Left lung (tissue), 14 donors: ENCODE measurements at places on chromosomes 6 and 20. TPM values are rescaled to one million over a fixed set of nuclear protein-coding genes. Genes with fewer than 3 reads are reported as not detected.

The OR2H2 gene
- 0.21 TPM for polyA plus RNA-seq

The PPIL6 gene
- polyA plus RNA-seq = 8.9 TPM

The BPIFA1 gene
- polyA plus RNA-seq = not detected

The HLA-B gene
- polyA plus RNA-seq = 364 TPM

The TMC2 gene
- 0.27 TPM for polyA plus RNA-seq

The R3HDML gene
- polyA plus RNA-seq = not detected

The ITPR3 gene
- 70.8 TPM for polyA plus RNA-seq

The SIRPG gene
- 0.23 TPM for polyA plus RNA-seq

The PRSS16 gene
- 3.8 TPM for polyA plus RNA-seq

The KCNB1 gene
- polyA plus RNA-seq = 0.66 TPM

The ABHD16B gene
- polyA plus RNA-seq = not detected

The MATN4 gene
- polyA plus RNA-seq = 0.11 TPM

The CFAP61 gene
- polyA plus RNA-seq = 3.1 TPM

The CCN6 gene
- polyA plus RNA-seq = 0.32 TPM

The NKAIN2 gene
- 9.5 TPM for polyA plus RNA-seq

The NFATC2 gene
- 7.9 TPM for polyA plus RNA-seq

The CTCFL gene
- polyA plus RNA-seq = 0.67 TPM

The C6orf15 gene
- polyA plus RNA-seq = not detected

The BHLHE23 gene
- polyA plus RNA-seq = not detected

The LY6G6D gene
- 0.57 TPM for polyA plus RNA-seq

The BMP2 gene
- polyA plus RNA-seq = 21.5 TPM

The NKAIN4 gene
- polyA plus RNA-seq = 18.1 TPM

The KCNQ2 gene
- 19.1 TPM for polyA plus RNA-seq

The EBF4 gene
- 49.1 TPM for polyA plus RNA-seq

The CLPSL1 gene
- not detected for polyA plus RNA-seq

The EPB41L1 gene
- polyA plus RNA-seq = 38.8 TPM

The FNDC1 gene
- polyA plus RNA-seq = 7.6 TPM

The BTN3A1 gene
- 64.7 TPM for polyA plus RNA-seq

The SNTA1 gene
- 11.3 TPM for polyA plus RNA-seq

The SPTLC3 gene
- 10.8 TPM for polyA plus RNA-seq

The PPP1R3G gene
- polyA plus RNA-seq = 1.4 TPM

The SHLD1 gene
- 8.7 TPM for polyA plus RNA-seq

The DDX43 gene
- polyA plus RNA-seq = 1.1 TPM

The KHDRBS2 gene
- 6.7 TPM for polyA plus RNA-seq

The CD40 gene
- polyA plus RNA-seq = 13.9 TPM

The KCNK5 gene
- 22.3 TPM for polyA plus RNA-seq

The PLA2G7 gene
- 1.2 TPM for polyA plus RNA-seq

The NTSR1 gene
- 0.07 TPM for polyA plus RNA-seq

The TRIM10 gene
- 0.61 TPM for polyA plus RNA-seq

The HCRTR2 gene
- polyA plus RNA-seq = not detected

The VSX1 gene
- not detected for polyA plus RNA-seq

The EYS gene
- polyA plus RNA-seq = 0.47 TPM

The CEP162 gene
- 22.2 TPM for polyA plus RNA-seq

The FAM162B gene
- 90.6 TPM for polyA plus RNA-seq

The BYSL gene
- polyA plus RNA-seq = 23.4 TPM

The CCM2L gene
- 14.1 TPM for polyA plus RNA-seq

The KIF25 gene
- polyA plus RNA-seq = 14.6 TPM

The RIMS1 gene
- polyA plus RNA-seq = 0.75 TPM

The CDK5RAP1 gene
- polyA plus RNA-seq = 37.3 TPM

The OR2J2 gene
- polyA plus RNA-seq = not detected

The POPDC3 gene
- polyA plus RNA-seq = 0.87 TPM

The ASXL1 gene
- 81.3 TPM for polyA plus RNA-seq

The HLA-DOA gene
- polyA plus RNA-seq = 2.8 TPM

The GABRR2 gene
- polyA plus RNA-seq = 0.68 TPM

The MDN1 gene
- 41.8 TPM for polyA plus RNA-seq
